ENCODE measurements at places on chromosomes 7 and 10.
A peak's percentile ranks its signal among the peaks of the same experiment; 100 is the strongest.

GRCh38 chr7:134434701-134435100 lies 24.2 kb downstream of the AKR1B1 start:
- DNase-seq = no peak

DNA sequence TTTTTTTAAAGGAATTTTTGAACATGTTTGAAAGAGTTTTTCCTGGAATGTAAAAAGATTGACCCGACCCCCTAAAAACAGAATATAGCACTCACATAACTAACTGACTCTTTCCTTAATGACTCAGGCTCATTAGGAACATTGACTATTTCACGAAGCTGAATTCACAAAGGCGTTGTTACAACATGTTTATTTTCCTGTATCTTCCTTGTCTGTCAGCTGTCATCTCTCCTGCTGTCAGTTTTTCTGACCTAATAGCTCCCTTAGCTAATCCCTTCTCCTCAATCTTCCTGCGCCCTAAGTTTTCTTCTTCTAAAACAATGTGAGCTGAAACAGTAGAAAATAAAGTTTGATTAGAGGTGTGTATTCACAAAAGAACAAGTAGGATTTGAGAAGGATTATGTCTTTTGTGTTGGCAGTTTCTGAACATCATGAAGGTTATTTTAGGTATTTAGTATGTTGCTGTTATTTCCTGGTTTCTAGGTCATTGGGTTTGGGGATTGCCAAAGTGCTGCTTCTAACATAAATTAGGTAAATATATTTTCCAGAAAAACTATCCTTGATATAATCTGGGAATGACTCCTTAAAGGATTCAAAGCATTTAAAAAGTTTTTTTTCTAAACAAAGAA lies 4.6 kb upstream of the MDFIC start:
- no peak for DNase-seq

DNA sequence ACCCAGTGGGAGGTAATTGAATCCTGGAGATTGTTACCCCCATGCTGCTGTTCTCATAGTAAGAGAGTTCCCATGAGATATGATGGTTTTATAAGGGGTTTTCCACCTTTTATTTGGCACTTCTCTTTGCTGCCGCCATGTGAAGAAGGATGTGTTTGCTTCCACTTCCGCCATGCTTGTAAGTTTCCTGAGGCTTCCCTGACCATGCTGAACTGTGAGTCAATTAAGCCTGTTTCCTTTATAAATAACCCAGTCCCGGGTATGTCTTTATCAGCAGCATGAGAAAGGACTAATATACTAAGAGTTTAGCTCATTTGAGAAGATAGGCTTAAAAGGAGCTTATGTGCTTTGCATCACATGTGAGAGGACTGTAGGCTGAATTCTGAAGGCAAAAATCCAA lies 29.3 kb downstream of the TMEM248 start:
- no peak for DNase-seq

GRCh38 chr10:60916025-60916424 lies 28.0 kb downstream of the RHOBTB1 start:
- no peak for DNase-seq

DNA sequence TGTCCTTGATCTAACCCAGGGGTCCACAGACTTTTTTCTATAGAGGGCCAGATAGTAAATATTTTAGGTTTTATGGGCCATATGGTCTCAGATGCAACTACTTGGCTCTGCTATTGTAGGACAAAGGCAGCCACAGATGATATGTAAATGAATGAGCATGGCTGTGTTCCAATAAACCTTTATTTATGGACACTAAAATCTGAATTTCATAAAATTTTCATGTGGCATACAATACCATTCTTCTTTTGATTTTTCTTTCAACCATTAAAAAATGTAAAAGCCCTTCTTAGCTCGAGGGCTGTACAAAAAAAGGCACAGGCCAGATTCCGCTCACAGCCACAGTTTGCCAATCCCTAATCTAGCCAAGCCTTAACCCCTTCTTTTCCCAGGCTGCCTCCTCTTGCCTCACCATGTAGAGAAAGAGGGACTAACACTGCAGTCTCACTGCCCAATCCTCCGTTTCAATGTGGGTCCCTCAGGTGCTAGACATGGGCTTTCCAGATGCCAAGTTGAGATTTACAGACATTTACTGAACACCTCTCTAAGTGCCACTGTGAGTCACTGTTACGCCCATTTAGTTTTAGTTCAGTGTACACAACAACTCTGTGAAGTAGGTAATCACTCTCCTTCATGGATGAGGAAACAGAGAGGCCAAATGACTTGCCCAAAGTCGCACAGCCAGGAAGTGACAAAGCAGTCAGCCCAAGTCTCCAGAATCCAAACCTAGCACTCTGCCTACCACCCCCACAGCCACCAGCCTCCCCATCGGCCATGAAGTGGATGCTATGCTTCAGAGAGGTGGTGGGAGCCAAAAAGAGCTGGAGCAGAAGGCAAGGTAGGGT lies 132.6 kb upstream of the PDLIM1 start:
- DNase-seq = no peak

GRCh38 chr7:151311294-151311864 lies 30.2 kb upstream of the NUB1 start:
- DNase-seq = no peak

DNA sequence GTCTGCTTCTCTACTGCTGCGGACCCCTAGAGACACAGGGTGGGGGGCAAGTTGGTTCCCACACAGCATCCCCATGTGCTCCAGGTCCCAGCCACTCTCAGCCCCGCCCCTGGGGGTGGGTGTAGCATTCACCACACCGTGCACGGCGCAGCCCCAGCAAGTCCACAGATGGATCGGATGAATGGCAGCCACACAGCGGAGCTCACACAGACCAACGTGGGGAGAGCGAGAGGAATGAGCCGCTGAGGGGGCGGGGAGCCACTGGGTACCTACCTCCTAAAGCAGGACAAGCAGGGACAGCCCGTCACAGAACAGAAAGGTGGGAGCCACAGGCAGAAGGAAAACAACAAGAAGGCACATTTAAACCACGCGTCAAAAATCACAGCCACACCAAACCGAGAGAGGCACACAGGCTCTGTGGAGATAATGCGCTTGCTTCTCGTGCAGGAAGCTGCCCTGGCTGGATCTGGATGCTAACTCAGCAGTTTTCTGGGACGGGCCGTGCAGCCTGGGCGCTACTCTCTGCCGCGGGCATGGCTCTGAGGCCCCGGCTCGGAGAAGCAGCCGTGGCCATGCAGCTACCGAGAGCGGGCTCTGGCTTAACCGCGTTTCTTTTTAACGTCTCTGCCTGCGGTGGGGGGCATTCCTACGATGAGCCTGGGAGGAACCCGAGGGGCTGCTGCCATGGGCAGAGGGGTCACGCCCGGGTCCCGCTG lies 102.5 kb downstream of the CYTH3 start:
- DNase-seq = no peak

GRCh38 chr7:44167920-44168319 lies 21.3 kb downstream of the GCK start:
- DNase-seq = no peak

DNA sequence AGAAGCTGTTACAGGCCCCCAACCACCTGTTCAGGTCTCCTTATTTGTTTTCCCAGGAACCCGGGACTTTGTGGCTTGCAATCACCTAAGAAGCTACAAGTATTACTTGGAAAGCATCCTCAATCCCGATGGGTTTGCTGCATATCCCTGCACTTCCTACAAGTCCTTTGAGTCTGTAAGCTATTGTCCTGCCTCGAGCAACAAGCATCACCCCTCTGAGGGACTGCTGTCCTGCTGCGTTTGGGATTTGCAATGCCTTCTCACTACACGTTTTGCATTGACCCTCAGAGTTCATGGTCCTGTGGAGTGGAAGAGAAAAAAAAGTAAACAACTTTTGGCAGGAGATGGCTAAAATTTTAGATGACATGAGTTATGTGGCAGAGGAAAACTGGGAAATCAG lies 9.2 kb downstream of the PNLIPRP1 start:
- no peak for DNase-seq

GRCh38 chr10:14325325-14325955 lies 5.3 kb downstream of the FRMD4A start:
- peak; percentile 14 for DNase-seq
